ENCODE measurements at places on chromosomes 1 and 21.

DNA sequence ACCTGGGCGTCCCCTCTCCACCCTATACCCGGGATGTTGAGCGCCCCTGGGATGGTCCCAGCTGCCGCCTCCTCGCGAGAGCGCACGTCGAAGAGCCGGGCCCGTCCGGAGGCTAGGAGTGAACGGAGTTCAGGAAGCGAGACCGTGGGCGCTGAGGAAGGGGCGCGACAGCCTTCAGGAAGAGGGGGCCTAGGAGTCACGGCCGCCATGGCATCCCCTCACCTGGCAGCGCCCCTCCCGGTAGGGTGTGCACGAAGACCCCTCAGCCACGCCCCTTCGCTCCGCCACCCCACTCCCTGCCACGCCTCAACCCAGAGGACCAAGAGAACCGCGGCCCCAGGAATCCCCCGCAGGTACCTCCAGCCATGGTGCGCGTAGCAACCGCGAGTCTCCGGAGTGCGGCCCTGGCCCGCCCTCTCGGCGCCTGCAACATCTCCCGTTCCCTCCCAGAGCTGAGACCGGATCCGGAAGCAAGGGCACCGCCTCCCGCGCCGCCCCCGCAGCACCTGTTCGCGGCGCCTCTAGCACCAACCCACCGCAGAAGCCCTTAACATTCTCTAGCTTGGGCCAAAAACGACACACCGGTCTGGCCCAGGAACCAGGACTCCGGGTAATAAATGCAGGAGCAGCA lies at the start of gene TSTD1:
TSS of gene TSTD1 (minus strand) at position 442 of the 631 bp plus-strand sequence. CDS start at position 367, 75 bp downstream.
- peaks cover 40% of the 10 kb centered on the region for H3K36me3 ChIP-seq
- no peaks in the 10 kb centered on the region for H3K27me3 ChIP-seq
- peaks cover 38% of the 10 kb centered on the region for H3K4me1 ChIP-seq
- peak within 1 kb of the TSS; percentile 95 for H3K4me3 ChIP-seq
- peak within 1 kb of the TSS; percentile 77 for H3K27ac ChIP-seq

DNA sequence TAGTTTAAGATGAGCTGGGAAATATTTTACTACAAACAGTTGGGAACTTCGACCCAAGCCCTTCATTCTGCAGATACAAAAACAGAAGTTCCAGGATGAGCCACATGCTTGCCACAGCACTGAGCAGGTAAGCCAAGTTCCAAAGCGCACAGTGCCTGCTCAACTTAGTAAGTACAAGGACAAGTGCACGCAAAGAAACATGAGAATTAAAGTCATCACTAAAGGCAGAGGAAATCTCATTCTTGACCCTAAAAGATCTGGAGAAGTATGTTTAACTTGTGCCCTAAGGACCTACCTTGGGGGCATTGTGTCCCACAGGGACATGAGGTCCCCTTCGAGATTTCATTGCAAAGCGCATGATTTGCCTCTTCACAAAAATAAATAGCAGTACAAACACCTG lies 1.2 kb upstream of the UBAP2L start:
- peak overlapping the region; percentile 95 for H3K27ac ChIP-seq
- no peaks in the 10 kb centered on the region for H3K27me3 ChIP-seq

- H3K27me3 ChIP-seq, result no peaks in the 10 kb centered on the region
- H3K4me3 ChIP-seq, result no peak overlapping the region
- no peak overlapping the region for H3K27ac ChIP-seq
- H3K4me1 ChIP-seq, result peaks cover 36% of the 10 kb centered on the region
- DNase-seq, result no peak
- no peaks in the 10 kb centered on the region for H3K36me3 ChIP-seq
Observed at GRCh38 chr1:109891930-109892329, 18.7 kb upstream of the CSF1 start.

GRCh38 chr1:56712150-56712549 lies 67.0 kb downstream of the PRKAA2 start:
- no peak for DNase-seq
- no peak overlapping the region for H3K27ac ChIP-seq
- no peaks in the 10 kb centered on the region for H3K4me1 ChIP-seq
- no peak overlapping the region for H3K4me3 ChIP-seq
- no peaks in the 10 kb centered on the region for H3K36me3 ChIP-seq

DNA sequence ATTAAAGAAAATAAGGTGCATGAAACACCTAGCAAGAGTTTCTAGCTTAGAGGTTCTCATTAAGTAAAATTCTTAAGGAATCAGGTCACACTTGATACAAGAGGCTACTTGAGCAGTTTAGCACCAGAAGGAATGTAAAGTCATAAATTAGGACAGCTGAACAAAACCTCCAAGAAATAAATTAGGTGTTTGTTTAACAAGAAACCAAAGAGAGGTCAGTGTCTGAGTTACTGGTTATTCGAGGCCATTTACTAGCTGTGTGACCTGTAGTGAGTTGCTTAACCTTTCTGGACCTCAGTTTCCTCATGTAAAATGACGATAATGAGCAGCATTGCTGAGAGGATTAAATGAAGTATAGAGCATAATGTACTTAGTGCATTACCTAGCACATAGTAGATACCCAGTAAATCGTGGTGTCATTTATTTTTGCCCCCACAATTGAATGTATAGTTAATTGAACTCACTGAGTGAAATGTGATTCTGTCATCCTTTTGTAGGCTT lies 908 bp upstream of the ELK4 start:
- peaks cover 4% of the 10 kb centered on the region for H3K36me3 ChIP-seq
- peak overlapping the region; percentile 97 for H3K27ac ChIP-seq
- peaks cover 19% of the 10 kb centered on the region for H3K4me1 ChIP-seq
- no peak overlapping the region for H3K4me3 ChIP-seq
- DNase-seq, result no peak
- no peaks in the 10 kb centered on the region for H3K27me3 ChIP-seq

- DNase-seq, result no peak
- H3K4me1 ChIP-seq, result no peaks in the 10 kb centered on the region
- H3K27me3 ChIP-seq, result no peaks in the 10 kb centered on the region
- H3K36me3 ChIP-seq, result no peaks in the 10 kb centered on the region
- no peak overlapping the region for H3K27ac ChIP-seq
- H3K4me3 ChIP-seq, result no peak overlapping the region
Observed at GRCh38 chr1:155645648-155646047, 35.6 kb downstream of the MSTO1 start.

- peaks cover 8% of the 10 kb centered on the region for H3K27me3 ChIP-seq
- no peak overlapping the region for H3K4me3 ChIP-seq
- H3K36me3 ChIP-seq, result no peaks in the 10 kb centered on the region
Observed at GRCh38 chr1:37752213-37752582, 12.7 kb downstream of the EPHA10 start.

DNA sequence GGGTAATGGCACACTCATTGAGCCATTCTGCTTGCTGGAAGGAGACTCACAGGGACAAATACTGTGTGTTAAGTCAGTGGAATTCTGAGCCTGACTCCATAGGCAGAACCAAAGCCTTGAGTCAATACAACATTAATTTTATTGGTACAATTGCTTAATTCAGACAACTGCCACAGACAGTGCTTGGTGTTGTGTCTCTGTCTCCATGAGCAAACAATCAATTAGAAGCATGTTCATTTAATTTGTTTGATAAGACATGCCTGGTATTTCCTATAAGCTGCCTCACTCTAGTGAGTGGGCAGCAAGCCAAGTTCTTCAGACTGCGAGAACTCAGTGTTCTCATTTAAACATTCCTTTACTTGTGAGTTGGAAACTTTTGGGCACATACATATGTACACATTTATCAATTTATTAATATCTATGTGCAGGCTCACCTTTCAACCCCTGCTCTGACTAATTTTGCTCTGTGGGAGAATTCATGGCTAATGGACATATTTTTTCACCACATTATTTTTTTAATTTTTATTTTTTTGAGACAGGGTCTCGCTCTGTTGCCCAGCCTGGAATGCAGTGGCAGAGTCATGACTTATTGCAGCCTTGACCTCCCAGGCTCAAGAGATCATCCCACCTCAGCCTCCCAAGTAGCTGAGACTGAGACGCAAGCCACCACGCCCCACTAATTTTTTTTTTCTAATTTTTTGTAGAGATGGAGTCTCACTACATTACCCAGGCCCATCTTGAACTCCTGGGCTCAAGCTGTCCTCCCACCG lies 4.5 kb upstream of the SRSF10 start:
- H3K27ac ChIP-seq, result no peak overlapping the region
- no peak for DNase-seq
- peaks cover 9% of the 10 kb centered on the region for H3K4me1 ChIP-seq
- H3K27me3 ChIP-seq, result no peaks in the 10 kb centered on the region

- H3K27me3 ChIP-seq, result no peaks in the 10 kb centered on the region
- no peaks in the 10 kb centered on the region for H3K36me3 ChIP-seq
- no peak overlapping the region for H3K27ac ChIP-seq
- H3K4me1 ChIP-seq, result no peaks in the 10 kb centered on the region
- DNase-seq, result no peak
- H3K4me3 ChIP-seq, result no peak overlapping the region
Observed at GRCh38 chr1:186188004-186188539, 187.0 kb downstream of the TPR start.

Data from natural killer cell (primary cell).